Immature natural killer cell (primary cell): ENCODE measurements at places on chromosomes 11 and 22. TPM values are rescaled to one million over a fixed set of nuclear protein-coding genes. Genes with fewer than 3 reads are reported as not detected.

The OOSP1 gene
- not detected for polyA plus RNA-seq

The SHISA8 gene
- not detected for polyA plus RNA-seq

The OR6A2 gene
- polyA plus RNA-seq: not detected

The DERL3 gene
- 0.62 TPM for polyA plus RNA-seq

The NEFH gene
- 0.64 TPM for polyA plus RNA-seq

DNA sequence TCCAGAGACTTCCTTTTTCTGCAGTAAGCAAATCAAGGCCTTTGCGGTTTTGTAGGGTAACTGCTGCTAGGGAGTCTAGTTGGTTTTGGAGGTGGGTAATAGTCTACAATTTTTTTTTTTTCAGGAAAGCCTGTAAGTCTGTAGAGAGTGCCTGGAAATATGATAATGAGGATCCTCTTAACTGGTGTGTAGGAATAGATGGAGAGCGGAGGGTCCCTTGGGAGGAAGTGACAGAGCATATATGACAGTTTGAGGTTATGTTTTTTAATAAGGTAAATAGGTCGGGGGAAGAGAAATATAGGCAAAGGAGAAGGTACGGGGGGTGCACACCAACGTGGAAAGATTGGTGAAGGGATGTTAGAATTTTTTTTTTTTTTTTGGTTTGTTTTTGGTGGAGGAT is 25.9 kb downstream of the ZNF195 start:
- no peaks in the 10 kb centered on the region for H3K27me3 ChIP-seq
- H3K4me1 ChIP-seq: no peaks in the 10 kb centered on the region
- no peak overlapping the region for H3K4me3 ChIP-seq
- no peak for DNase-seq
- H3K27ac ChIP-seq: no peak overlapping the region

- H3K27me3 ChIP-seq: peaks cover 8% of the 10 kb centered on the region
- no peaks in the 10 kb centered on the region for H3K36me3 ChIP-seq
- H3K27ac ChIP-seq: no peak overlapping the region
- H3K4me3 ChIP-seq: no peak overlapping the region
- no peaks in the 10 kb centered on the region for H3K4me1 ChIP-seq
These were observed 56.6 kb downstream of the FBXO7 start for GRCh38 chr22:32531228-32531627.

The MFRP gene
- polyA plus RNA-seq: not detected

The CALCA gene
- polyA plus RNA-seq: not detected

The B3GAT1 gene
- 1.8 TPM for polyA plus RNA-seq

DNA sequence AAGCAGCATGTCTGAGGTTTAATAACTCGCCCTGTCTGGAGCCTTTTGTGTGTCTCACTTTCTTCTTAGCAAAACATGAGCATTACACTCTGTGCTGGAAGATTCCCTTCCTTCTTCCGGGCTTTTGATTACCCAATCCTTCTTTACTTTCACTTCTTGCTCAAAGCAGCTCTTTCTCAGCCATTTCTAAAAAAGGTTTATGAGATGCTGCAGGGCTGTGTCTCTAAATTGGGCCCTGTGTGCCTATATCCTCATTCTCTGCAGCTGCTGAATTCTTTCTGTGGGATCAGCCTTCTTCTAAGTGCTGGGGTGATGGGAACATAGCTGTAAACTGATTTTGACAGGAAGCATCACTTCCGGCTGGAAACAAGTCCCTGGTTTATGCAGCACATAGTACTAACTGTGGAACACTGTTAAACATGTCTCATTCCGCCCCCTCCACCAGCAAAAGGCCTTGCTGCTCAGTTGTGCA is 71.8 kb downstream of the PIWIL4 start:
- no peaks in the 10 kb centered on the region for H3K36me3 ChIP-seq
- H3K4me1 ChIP-seq: peaks cover 5% of the 10 kb centered on the region
- DNase-seq: no peak
- peak overlapping the region; percentile 9 for H3K4me3 ChIP-seq

GRCh38 chr11:19829109-19829837 is 116.6 kb downstream of the NAV2 start:
- H3K27me3 ChIP-seq: peaks cover 3% of the 10 kb centered on the region
- no peak for DNase-seq
- no peak overlapping the region for H3K27ac ChIP-seq
- no peaks in the 10 kb centered on the region for H3K36me3 ChIP-seq

The MTFP1 gene
- 18.7 TPM for polyA plus RNA-seq

The OR52I1 gene
- polyA plus RNA-seq: not detected

The OR2AG2 gene
- not detected for polyA plus RNA-seq

The SCO2 gene
- polyA plus RNA-seq: 8.3 TPM

- no peak for DNase-seq
- H3K36me3 ChIP-seq: no peaks in the 10 kb centered on the region
- H3K4me3 ChIP-seq: no peak overlapping the region
- H3K27me3 ChIP-seq: peaks cover 9% of the 10 kb centered on the region
- peaks cover 6% of the 10 kb centered on the region for H3K4me1 ChIP-seq
- H3K27ac ChIP-seq: no peak overlapping the region
These were observed 55.7 kb upstream of the EMID1 start for GRCh38 chr22:29149841-29150555.

DNA sequence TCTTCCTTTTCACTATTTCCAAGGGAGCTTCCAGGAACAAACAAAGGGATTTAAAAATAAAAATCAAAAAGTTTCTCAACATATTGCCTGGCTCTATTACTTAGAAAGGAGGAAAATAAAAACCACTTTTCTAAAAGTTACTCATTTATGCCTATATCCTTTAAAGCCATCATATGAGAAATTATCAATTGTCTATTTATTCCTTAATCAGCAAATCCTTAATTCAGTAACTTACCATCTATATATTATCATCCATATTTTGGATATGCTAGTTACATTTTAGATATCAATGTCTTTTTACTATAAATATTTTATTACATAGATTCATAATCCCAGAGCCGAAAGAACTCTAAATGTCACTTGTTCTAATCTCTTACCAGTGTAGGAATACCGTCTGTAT is 481.5 kb upstream of the ANO5 start:
- H3K4me3 ChIP-seq: no peak overlapping the region
- H3K27ac ChIP-seq: no peak overlapping the region
- no peaks in the 10 kb centered on the region for H3K36me3 ChIP-seq
- peaks cover 2% of the 10 kb centered on the region for H3K4me1 ChIP-seq
- no peak for DNase-seq
- H3K27me3 ChIP-seq: no peaks in the 10 kb centered on the region
